ENCODE measurements at places on chromosomes 2 and 18.

GRCh38 chr2:201796478-201796865 is 9.9 kb upstream of the CDK15 start:
- no peak for DNase-seq

- DNase-seq, result no peak
Observed at GRCh38 chr2:161708350-161708975, 84.2 kb downstream of the SLC4A10 start.

DNA sequence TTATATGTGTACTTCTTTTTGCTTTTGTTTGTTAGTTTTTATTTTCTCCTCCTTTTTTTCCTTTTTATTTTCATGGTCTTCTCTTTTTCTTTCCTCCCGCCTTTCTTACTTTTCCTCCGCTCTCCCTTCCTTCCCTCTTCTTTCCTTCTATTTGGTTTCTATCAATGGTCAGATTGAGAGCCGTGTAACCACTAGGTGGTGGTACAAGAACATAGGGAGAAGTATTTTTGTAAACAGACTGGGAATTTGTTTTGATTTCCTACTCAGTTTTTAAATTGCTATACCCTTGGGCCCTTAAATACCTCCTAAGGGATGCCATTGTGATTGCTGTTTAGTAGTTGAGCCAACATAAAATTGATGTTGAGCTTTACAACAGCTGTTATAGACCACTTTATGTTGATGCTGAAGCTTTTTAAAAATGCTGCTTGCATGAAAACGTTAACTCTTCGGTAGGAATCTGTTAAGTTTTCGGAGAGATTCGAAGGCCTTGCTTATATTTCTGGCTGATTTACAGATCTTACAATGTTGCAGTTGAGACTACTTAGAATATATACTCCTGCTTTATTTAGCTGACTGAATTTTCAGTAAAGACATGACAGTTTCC is 124.2 kb downstream of the UBE2E3 start:
- peak; percentile 58 for DNase-seq

DNA sequence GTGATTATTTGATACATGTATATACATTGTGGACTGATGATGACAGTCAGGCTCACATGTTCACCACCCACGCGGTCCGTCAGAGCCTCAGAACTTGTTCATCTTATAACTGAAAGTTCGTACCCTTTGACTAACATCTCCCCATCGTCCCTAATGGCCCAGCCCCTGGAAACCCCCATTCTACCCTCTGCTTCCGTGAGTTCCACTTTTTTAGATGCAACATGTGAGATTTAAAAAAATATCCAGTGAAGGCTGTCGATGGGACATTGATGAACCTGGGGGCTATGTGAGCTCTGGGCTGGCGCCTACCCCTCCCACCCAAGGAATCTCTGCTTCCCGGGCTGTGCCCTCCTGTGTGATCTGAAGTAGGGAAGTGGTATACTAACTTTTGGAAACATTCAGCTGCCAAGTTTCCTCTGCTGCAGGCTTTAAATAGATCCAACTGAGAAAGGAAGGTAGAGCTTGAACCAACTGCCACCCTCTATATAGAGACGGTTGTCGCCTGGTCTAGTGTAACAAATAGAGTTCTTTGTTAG is 163.8 kb downstream of the FAM210A start:
- no peak for DNase-seq

DNA sequence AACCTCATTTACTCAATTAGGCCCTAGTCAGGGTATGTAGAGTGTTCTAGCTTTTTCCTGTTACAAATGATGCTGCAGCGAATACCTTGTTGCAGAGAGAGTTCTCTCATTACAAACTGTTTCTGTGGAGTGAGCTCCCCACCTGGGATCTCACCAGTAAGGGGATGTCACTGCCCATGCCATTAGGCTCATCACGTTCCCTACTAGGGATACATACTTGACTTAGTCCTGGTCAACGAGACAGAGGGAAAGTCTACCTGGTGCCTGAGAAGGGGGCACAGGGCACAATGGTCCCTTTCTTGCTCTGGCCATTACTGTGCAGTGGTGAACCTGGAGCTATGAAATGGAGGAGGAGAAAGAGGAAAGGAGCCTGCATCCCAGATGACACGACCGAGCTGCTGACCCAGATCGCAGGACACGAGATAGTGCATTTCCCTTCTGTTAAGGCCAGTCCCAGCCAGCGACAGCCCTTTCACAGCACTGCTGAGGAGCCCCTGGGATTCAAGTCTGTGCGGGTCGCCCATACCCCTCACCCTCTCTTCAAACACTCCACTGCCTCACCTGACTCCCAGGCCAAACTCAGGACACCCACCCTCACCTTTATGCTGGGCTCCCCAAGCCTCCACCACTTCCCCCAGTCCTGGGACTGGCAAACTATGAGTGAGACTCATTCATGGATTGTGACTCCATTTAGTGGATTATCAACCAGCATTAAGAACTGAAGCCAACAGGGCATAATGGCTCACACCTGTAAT is 16.0 kb downstream of the MALL start:
- DNase-seq, result no peak

DNA sequence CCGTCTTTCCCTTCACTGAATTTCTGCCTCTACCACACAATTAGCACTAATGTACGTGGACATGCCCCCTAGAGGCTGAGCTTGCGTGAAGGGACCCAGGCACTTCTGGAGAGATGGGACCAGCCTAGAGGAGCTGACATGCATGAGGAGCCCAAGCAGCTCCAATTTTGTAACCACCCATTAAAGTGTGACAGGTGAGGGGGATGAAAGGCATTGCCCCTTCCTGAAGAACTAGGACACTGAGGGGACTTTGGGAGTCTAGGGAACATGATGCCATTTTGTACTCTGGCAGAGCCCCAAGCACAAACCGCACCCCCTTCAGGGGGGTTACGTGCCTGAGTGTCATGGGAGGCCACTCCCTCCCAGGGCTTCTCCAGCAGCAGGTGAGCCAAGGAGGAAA is 63.6 kb downstream of the HNRNPLL start:
- no peak for DNase-seq

GRCh38 chr2:145086910-145087309 is 567.0 kb upstream of the ZEB2 start:
- no peak for DNase-seq

DNA sequence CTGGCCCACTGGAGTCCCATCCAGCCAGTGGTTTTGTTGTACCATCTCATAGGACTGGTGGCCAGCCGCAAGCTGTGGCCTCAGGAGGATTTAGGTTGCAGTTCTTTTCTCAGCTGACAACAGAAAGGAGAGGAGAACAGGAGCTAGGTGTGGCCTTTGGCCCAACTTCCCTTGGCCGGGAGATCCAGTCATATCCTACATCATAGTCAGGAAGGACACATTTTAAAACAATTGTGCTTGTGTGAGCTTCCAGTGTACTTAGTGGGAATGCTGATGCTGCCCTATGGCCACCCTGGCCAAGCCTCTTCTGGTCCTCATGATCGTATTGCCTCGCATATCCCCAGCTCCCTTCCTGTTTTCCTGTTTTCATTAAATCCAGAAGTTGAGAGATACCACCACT is 98.1 kb downstream of the WDSUB1 start:
- DNase-seq, result no peak

GRCh38 chr2:168348076-168348475 is 100.7 kb upstream of the STK39 start:
- DNase-seq, result peak; percentile 41

- no peak for DNase-seq
Observed at GRCh38 chr2:8572712-8573233, 109.1 kb upstream of the ID2 start.
